Keratinocyte (primary cell): ENCODE measurements at places on chromosomes 16 and 17. TPM values are rescaled to one million over a fixed set of nuclear protein-coding genes. Genes with fewer than 3 reads are reported as not detected.

GRCh38 chr17:27954548-27955495 is 61.7 kb upstream of the LYRM9 start:
- H3K4me1 ChIP-seq = no peaks in the 10 kb centered on the region
- H3K27ac ChIP-seq = no peak overlapping the region
- DNase-seq = no peak
- no peak overlapping the region for H3K4me3 ChIP-seq
- H3K36me3 ChIP-seq = no peaks in the 10 kb centered on the region

GRCh38 chr17:13531721-13532120 is 70.0 kb downstream of the HS3ST3A1 start:
- H3K27me3 ChIP-seq = no peaks in the 10 kb centered on the region
- DNase-seq = no peak
- H3K36me3 ChIP-seq = no peaks in the 10 kb centered on the region
- H3K4me3 ChIP-seq = no peak overlapping the region
- no peaks in the 10 kb centered on the region for H3K4me1 ChIP-seq
- no peak overlapping the region for H3K27ac ChIP-seq

Gene ABCA3
- 0.06 to 0.08 TPM (median 0.08 TPM) in 3 replicates for polyA plus RNA-seq

Gene C1QTNF8
- not detected in 3 replicates for polyA plus RNA-seq

Gene CHST4
- polyA plus RNA-seq = 0.14 TPM in 3 replicates
